ENCODE measurements at places on chromosomes 13 and 19.

- DNase-seq = no peak
These were observed 3.1 kb downstream of the VPS36 start for GRCh38 chr13:52447354-52447753.

- peak; percentile 91 for DNase-seq
These were observed 2.9 kb downstream of the IER2 start for GRCh38 chr19:13152974-13153568.

DNA sequence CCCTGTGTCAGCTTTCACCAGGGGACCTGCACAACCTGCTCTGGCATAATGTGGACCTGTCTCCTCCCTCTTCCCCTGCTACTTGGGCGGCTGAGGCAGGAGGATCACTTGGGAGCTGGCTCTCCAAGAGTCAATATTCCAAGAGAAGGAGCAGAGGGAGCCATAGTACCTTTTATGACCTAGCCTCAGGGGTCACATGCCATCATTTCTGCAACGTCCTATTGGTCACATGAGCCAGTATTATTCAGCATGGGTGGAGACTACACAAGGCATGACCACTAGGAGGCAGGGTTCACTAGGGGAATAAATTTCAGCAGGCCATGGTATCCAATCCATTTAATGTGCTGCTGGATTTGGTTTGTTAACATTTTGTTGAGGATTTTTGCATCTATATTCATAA is 12.0 kb upstream of the SHFL start:
- no peak for DNase-seq

DNA sequence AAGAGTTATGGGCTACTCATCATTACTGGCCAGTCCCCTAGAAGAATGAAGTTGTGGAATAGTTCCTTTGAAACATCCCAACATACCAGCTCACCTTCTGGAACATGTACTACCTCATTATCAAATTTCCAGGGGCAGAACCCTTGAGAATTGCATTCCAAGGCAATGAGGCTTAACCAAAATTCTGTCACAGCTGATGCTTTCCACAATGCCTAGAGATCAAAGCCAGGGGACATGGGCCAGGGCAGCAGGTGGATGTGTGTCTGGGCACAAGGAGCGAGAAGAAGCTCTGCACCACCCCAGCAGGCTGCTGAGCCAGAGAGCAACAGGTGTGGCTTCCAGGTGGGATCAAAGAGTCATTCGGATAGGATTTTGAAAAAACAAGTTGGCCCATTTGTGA is 362.1 kb downstream of the EFNB2 start:
- no peak for DNase-seq

DNA sequence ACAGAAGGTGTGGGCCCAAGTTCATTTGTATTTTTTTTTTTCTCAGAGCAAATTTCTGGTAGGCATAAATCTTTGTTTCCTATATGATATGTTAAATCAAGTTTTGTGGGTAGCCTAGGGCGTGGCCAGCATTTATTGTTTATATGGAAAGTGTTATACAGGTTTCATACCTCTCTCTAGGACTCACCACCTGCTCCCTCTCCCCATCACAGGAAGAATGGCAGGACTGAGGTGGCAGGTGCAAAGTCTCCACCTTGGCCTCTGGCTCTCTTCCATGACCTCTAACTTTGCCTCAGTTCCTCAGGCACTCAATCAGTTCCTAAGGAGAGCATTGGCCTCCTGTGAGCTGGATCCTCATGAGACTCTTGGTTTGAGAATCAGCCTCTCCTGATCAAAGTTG is 172.3 kb upstream of the TSC22D1 start:
- no peak for DNase-seq

- no peak for DNase-seq
These were observed 32.2 kb downstream of the RCBTB2 start for GRCh38 chr13:48500652-48501197.
